ENCODE measurements at places on chromosomes 4 and X. TPM values are rescaled to one million over a fixed set of nuclear protein-coding genes. Genes with fewer than 3 reads are reported as not detected.

Gene MAGEC2
- not detected for total RNA-seq

Gene SERPINA7
- total RNA-seq: not detected

Gene ZFP92
- total RNA-seq: 0.49 TPM

Gene IL9R
- 0.38 TPM for total RNA-seq

Gene TMPRSS11F
- not detected for total RNA-seq

Gene VMA21
- total RNA-seq: 28.4 TPM

Gene ZFYVE28
- 0.44 TPM for total RNA-seq

Gene ASB12
- 0.33 TPM for total RNA-seq

Gene ZIC3
- total RNA-seq: 4.6 TPM

DNA sequence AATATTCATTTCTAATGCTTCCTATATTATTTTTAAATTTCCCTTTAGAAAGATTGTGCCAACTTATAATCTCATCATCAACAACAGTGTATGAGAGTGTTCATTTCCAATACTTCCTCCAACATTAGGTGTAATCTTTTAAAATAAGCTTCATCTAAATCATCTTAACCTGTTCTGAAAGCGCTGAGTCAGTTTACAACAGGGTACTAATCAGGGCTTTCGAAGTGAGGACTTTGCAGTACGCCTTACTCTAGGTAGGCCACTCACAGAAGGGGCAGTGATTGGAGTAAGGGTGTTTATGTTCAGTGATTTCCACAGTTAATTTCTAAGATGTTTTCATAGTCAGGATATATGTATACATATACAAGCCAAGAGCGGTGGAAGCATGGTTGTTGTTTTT lies 87.9 kb downstream of the FRAS1 start:
- no peak for DNase-seq

GRCh38 chrX:29787656-29788055 lies 427.7 kb upstream of the MAGEB2 start:
- DNase-seq: no peak

GRCh38 chr4:11232015-11232414 lies 196.7 kb downstream of the HS3ST1 start:
- DNase-seq: no peak

DNA sequence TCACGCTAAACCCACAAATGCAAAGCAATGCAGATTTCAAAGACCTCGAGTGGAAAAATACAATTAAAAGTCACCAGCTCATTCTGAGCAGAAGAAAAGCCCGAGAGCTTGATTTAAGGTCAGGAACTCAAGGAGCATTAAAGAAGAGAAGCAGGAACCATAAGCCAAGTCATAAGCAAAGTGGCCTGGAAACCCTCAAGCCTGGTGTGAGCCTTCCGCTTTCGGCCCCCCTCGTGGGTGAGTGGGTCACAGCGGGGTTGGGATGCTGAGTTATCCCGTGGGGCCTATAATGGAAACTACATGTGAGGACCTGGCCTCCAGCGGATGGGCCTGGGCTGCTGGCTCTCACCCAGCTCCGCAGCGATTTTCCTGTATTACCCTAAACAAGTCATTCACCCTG lies 504.3 kb downstream of the RAB28 start:
- DNase-seq: no peak

DNA sequence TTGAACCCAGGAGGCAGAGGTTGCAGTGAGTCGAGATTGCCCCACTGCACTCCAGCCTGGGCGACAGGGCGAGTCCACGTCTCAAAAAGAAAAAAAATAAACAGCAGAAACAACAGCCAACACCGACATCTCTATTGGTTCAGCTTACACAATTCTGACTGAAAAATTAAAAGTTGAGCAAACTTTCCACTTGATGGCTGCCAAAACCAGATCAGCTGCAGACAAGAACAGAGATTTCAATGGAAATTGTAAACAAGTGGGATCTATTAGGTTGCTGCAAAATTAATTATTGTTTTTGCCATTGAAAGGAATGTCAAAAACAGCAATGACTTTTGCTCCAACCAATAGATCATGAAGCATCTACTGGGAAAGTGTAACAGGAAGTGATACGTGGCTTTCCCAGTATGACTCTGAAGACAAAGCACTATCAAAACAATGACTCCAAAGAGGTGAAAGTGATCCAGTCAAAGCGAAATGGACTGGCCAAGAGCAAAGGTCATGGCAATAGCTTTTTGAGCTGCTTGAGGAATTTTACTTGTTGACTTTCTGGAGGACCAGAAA lies 26.3 kb downstream of the UPF3B start:
- no peak for DNase-seq

DNA sequence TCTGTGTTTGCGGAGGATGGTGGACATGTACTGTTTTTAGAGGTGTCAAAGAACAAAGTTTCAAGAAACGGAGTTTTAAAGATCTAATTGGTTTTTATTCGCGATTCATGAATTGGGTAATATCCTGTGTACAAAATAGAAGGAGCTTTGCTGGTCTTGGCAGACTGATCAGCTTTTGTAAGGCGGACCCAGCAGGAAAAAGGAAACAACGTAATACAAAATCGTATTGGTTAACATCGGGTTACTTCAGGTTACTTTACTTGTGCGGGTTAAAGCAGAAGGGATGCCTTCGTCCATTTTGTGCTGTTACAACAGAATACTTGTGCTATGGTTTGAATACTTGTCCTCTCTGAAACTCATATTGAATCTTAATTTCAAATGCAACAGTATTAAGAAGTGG lies 11.4 kb upstream of the NYX start:
- DNase-seq: no peak

DNA sequence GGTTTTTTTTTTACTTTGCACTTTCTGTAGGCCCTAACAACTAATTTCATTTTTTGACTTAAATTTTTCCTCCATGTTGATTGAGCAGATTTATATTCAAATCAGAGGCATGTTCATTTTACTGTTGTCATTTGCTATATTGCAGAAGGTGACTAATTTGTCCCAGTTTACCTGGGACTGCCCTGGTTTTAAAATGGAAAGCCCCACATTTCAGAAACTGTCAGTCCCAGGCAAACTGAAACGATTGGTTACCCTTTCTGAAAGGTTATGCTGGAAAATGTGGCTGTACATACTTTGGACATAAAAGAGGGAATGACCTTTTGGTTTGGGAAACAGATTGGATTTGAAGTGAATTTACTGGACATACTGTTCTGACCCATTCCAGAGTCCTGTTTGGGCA lies 160.0 kb downstream of the SPCS3 start:
- DNase-seq: no peak

GRCh38 chr4:10161840-10162239 lies 45.2 kb upstream of the WDR1 start:
- no peak for DNase-seq

DNA sequence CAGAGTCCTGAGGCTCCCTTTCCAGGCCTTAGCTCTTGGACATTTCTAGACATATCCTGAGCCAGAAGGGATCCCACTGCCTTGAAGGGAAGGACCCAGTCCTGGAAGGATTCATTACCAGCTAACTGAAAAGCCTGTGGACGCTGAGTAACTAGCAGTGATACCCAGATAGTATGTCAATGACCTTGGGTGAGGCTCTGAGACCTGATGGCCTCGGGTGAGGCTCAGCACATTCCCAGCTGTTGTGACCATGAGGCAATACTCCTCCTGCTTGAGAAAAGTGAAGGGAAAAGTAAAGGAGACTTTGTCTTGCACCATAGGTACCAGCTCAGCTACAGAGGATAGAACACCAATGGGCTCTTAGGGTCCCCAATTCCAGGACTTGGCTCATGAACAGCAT lies 268.1 kb downstream of the DKK2 start:
- DNase-seq: no peak

GRCh38 chr4:41287005-41287404 lies 30.3 kb downstream of the UCHL1 start:
- DNase-seq: no peak

GRCh38 chr4:84258905-84259830 lies 239.9 kb downstream of the NKX6-1 start:
- no peak for DNase-seq

DNA sequence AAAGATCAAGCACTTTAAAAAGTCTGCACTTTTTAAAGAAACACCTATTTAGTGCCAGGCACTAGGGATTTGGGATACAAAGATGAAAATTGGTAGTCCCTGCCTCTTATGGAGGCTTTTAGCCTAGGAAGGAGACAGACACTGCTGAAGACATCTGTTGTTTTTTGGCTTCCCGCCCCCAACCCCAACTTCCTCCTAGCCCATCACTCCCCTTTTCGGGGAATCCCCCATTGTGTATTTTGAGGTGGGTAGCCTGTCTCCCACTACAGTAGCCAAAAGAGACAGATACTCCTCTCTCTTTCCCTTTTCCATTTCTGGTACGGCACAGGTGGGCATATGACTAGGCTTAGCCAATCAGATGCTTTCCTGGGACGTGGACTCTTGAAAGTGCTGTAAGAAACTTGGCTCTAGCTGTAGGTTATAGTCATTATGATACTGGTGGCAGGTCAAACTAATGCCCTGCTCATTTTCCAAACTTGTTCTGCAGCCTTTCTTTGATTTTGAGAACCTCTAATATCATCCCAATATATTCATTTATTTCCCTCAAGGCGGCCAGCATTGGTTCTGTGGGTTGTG lies 194.6 kb upstream of the RBPJ start:
- no peak for DNase-seq

GRCh38 chr4:3019145-3019846 lies 55.0 kb downstream of the HTT-AS start:
- no peak for DNase-seq

DNA sequence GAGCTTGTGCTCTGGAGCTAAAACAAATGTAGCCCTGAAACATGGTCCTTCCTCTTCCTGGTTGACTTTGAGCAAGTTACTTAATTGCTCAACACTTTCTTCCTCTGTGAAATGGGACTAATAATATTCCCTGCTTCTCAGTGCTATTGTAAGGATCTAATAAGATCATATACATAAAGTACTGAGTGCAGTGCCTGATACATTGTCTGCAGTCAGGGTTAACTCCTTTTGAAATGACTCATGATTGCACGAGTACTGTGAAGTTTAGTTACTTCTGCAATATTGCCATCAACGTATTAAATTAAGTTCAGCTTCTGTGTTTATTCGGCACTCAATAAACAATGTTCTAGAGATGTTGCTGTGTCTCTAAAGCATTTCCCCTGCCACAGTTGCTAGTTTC lies 91.8 kb upstream of the HPRT1 start:
- DNase-seq: no peak

GRCh38 chrX:107677501-107677901 lies 49.2 kb downstream of the PRPS1 start:
- no peak for DNase-seq

DNA sequence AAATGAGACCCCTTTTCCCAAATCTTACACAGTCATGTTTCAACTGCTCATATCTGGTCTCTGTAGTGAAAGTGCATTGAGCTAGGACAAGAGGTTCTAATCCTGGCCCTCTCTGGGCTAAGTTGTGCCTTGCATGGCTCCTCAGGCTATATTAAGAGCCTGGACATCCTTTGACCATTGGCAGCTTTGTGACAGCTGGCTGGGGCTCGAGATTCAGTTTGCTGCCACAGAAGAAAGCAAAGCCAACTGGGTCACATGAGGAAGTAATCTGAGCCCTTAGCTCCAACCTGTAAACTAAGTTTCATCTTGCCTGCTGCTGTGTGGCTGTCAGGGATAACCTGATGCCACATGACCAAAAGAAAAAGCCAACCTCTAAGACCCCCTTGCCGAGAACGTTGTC lies 51.8 kb upstream of the JADE1 start:
- no peak for DNase-seq

DNA sequence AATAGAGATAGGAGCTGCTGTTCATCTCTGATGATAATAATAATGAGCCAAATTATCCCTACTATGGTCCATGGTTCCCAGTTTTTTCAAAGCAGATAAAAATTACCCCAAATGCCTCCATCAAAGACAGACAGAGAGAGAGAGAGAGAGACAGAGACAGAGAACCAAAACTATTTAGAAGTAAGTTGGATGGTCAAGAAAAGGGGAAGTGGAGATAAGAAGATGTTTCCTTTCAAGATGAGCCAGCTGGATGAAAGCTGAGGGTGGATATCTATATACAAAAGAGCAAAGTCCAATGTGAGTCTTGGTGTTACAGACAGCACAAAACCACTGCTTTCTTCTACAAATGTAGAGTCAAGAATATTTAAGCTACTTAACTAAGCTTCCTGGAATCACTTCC lies 173.9 kb downstream of the GRIA3 start:
- no peak for DNase-seq

GRCh38 chrX:40663880-40664630 lies 16.7 kb upstream of the CXorf38 start:
- peak; percentile 11 for DNase-seq

DNA sequence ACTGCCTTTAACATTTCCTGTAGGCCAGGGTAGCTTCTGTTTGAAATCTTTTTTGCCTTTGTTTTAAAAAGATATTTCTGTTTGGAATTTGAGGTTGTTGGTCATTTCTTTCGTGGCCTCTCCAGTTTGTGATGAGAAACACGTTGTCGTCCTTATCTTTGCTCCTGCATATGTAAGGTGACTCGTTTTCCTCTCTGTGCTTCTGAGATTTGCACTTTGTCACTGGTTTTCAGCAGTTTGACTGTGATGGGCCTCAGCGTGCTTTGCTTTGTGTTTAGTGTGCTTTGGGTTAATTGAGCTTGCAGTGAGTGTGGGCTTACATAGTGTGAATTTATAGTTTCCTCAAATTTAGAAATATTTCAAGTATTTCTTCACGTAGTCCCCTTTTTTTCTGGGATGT lies 81.5 kb downstream of the FAM193A start:
- no peak for DNase-seq

DNA sequence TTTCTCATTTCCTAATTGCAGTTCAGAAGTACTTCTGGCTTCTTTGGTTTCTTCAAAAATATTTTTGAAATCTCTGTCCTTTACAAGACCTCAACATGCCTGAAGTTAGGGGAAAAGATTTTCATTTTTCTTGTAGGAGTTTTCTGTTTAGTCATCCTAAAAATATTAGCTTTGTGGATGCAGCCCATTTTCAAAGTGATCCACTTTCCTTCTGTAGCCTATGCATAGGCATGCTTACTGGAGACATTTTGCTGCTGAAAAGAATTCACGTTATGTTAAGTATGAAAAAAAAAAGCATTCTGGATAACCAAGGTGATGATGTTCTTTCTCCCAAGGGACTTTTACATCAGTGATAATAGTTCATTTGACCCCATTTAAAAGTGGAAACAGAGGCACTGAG lies 245.6 kb downstream of the THOC2 start:
- no peak for DNase-seq

- DNase-seq: no peak
These were observed 371.6 kb upstream of the EMCN start for GRCh38 chr4:100889401-100889800.

DNA sequence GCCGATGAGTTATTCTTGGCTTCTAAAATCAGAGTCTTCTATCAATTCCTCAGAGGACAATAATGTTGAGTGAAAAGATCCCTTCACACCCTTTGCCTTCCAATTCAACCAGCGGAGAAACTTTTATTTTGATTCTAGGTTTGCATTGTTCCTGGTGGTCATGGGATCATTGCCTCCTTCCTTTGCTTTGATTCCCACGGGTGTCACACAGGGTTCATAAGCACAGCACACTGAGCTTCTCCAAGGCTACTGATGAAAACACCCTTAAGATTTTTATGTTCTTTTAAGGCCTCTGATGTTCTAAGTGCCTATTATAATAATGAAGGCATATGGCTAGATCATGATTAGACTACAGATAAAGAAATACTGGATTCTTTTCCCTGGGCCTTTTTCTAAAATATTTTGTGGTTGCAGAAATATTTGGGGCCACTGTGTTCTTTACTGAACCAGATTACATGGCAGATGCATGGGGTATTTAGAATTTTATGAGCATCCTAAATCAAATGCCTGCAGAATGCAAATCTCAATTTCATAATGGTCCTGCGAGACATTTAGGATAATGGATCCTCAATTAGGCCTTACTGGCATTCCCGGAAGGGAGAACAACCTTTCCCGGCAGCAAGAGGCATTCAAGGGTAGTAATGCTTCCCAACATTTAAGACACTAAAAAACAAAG lies 43.9 kb upstream of the FGFBP2 start:
- no peak for DNase-seq

All from endothelial cell (in vitro differentiated cells).